CD8-positive, alpha-beta memory T cell (primary cell): ENCODE measurements at places on chromosomes 4 and X. TPM values are rescaled to one million over a fixed set of nuclear protein-coding genes. Genes with fewer than 3 reads are reported as not detected.

Gene MAGEA8
- not detected for polyA plus RNA-seq

Gene TMEM31
- polyA plus RNA-seq: not detected

Gene IL2
- polyA plus RNA-seq: 0.46 TPM

Gene AR
- polyA plus RNA-seq: not detected

Gene ZCCHC18
- 7.0 TPM for polyA plus RNA-seq

Gene FMR1NB
- not detected for polyA plus RNA-seq

Gene XAGE2
- not detected for polyA plus RNA-seq

Gene TREX2
- 0.77 TPM for polyA plus RNA-seq

Gene DUX4
- polyA plus RNA-seq: not detected
